ENCODE measurements at places on chromosomes 7 and 10. TPM values are rescaled to one million over a fixed set of nuclear protein-coding genes. Genes with fewer than 3 reads are reported as not detected.

DNA sequence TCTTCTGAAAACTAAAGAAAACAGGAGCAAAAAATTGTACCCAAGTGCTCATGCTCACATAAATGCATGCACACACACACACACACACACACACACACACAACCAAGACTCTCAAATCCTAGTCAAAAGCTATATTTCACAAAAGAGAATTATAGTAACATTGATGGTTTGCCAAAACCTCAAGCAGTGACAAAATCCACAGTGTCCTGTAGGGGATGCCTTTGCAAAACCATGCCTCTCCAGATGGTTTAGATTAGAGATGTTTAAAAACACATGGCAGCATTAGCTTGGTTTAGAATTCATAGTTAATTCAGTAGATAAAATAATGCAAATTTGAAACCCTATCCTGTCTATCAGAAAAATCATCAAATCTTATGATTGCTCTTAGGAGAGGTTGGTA lies 232.2 kb downstream of the DYNC1I1 start:
- peak; percentile 59 for DNase-seq

GNAI1 gene
- 37.2 TPM for total RNA-seq

DNA sequence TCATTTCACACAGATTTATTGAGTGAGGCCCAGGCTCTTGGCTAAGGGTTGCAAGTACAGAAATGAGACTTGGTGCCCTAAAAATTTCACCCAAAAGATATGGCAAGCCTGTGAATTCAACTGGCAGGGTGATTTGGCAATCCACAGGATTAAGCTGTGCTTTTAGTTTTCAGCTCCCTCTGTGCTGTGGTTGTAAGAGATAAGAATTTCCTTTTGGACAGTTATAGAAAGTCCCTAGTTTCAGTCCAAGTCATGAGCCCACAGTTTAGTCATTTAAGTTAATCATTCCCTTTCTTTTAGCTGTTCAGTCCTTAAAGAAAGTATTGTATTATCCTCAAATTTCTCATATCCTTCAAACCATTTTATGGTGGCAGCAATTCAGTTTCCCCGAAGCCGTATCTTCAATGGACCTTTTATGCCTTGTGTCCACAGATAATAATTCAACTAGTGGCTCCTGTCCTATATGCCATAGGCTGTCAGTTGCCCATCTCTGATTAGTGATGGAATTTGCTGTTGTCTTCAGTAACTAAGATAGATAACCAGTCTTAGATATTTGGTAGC lies 73.4 kb upstream of the NAMPT start:
- DNase-seq = no peak

DNA sequence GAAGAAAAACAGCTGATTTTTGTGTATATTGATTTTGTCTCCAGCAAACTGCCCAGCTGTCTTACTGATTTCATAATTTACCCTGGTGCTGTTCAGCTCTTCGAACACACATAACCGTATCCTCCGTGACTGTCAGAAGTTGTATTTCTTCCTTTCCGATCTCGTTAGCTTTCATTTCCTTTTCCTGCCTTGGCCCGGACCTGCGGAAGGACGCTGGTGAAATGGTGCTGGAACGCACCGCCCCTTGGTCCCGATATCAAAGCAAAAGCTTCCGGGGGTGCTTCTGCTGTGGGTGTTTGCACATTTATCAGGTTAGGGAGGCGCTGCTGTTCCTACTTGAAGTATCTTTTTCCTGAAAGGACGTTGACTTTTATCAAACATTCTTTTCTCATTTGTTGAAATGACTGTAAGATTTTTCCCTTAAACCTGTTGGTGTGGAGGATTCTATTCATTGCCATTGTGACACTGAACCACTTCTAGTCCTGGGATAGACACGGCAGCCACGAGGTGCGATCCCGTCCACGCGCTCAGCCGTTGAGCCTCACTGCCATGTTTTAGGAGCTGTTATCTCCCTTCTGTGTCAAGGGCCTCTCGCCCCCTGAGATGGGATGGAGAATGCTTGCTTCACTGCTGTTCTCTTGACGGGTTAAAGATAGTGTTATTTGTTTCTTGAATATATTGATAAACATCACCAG lies 72.6 kb downstream of the FOXL3 start:
- peak; percentile 43 for DNase-seq

SH2B2 gene
- total RNA-seq = 4.4 TPM

DNA sequence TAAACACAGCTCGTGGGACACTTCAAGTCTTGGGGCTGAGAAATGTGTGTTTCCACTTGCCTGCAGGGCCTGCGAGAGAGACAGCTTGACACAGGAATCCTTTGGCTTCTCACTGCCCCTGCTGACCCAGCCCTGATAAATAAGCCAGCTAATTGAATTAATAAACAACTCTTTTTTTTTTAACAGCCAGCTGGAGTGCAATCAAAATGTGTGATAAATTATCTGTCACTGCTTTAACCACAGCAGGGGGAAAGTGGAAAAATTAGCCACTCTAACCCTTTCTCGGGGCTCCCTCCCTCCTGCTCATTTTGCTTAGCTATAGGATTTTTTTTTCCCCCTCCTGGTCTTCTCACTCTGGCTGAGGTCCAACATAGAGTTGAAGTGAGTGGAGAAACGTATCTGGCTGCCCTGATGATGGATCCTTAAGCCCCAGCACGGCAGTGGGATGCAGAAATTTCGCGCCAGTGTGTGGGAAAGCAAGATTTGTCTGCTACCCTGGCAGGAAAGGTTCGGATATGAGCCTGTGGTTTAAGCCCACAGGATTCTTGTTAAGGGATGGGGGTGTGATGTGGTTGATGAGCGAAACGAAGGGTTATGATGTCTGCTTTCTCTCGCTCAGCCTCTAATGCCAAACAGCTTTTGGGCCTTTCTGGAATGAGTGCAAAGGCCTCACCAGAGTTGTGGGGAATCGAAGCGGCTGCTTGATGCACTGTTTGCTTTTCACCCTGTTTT lies 173.8 kb downstream of the TRIL start:
- DNase-seq = peak; percentile 70

PHKG1 gene
- 52.4 TPM for total RNA-seq

DNA sequence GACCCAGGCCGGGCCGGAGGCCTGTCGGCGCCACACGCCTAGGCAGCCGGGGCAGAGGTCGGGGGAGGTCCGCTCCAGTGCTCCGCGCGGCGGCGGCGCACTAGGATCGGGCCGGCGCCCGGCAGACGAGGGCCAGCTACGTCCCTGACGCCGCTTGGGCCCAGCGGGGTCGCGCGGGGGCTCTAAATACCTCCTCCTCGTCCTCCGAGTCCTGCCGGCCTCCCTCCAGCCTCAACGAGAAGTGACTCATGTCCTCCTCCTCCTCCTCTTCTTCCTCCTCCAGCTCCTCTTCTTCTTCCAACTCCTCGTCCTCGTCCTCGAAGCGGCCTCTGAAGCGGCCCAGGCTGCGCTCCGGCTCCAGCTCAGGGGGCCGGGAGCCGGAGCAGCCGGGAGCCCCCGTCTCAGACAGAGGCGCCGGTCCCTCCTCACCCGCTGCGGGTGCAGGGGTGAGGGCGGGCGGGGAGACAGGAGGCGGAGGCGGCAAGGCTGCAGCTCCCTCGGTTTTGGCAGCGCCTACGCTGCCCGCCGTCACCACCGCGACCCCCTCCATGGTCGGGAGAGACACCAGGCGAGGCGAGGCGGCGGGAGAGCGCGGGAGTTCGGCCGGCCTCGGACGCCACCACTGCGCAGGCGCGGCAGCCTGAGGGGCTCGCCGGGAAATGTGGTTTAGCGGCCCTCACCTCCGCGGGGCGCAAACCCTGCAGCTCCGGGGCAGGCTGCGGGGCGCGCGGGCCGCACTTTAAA lies at the start of gene PCGF6:
PCGF6 (minus strand) TSS at position 624 of the 744 bp plus-strand sequence; CDS start at position 550, 74 bp downstream.
- peak; percentile 93 for DNase-seq
